ENCODE measurements at places on chromosomes 6 and 20.

DNA sequence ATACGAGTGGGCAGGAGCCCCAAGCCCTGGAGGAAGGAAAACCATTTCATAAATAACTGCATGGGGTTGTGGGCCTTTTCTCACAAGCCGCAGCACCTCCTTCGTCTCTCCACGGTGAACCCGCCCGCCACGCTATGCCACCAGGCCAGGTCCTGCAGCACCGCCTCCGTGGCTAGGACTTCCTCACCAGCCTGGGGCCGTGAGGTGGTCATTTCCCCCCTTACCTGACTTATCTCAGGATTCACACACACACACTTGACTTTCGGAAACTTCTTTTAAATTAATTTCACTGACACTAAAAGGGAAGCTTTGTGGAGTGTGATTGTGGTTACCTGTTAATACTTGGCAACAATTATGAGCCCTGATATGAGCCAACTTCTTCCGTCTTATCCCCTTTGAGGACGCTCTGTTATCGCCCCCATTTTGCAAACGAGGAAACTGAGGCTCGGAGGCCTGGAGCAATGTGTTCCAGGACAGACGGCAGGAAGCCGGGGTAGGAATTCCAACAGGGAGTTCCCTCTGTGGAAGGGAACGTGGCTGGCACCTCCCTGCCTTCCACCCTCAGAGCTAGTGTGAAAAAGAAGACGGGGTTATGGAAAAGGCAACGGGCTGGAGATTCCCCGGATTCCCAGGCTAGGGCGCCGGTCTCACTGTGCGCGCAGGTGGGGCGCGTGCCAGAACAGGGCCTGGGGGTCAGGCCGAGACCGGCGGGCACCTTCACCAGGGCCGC is 817 bp upstream of the SLCO4A1 start:
- no peak for DNase-seq

DNA sequence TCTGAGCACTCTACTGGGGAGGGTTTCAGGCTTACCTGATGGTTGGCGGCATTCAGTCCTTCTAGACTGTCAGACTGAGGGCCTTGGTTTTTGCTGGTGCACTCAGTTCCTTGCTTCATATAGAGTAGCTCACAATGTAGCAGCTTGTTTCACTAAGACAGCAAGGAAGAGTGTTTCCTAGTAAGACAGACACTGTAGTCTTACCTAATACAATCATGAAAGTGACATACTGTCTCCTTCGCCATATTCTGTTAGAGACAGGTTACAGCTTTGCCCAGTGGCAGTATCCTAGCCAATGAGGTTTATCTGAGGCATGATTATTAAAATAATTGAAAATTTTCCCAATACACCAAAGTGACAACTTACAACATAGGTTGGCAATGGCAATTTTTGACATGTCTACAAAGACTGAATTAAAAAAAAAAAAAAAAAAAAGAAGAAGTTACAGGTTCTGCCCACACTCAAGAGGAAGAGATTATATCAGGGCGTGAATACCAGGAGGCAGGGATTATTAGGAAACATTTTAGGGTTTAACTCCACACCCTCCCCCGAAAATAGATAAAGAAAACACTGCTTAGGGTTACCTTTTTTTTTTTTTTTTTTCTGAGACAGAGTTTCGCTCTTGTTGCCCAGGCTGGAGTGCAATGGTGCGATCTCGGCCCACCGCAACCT is 66.8 kb downstream of the SCAND1 start:
- DNase-seq = no peak

DNA sequence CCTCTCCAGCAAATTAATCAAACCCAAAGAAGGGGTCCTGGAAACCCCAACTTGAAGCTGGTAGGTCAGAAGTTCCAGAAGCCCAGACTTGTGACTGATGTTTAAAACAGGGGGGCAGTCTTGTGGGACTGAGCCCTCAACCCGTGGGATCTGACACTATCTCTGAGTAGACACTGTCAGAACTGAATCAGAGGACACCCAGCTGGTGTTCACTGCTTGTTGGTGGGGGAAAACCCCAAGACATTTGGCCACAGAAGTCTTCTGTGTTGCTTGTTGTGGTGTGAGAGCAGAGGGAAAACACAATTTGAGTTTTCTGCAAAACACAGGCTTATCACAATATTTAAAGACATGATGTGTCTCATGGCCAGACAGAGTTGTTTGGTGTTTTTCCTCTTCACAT is 29.9 kb downstream of the KIF13A start:
- no peak for DNase-seq

GRCh38 chr6:141677598-141678211 is 455.0 kb upstream of the GJE1 start:
- no peak for DNase-seq

- DNase-seq = no peak
Measured at GRCh38 chr20:35192118-35192872, 20.4 kb downstream of the PROCR start.

DNA sequence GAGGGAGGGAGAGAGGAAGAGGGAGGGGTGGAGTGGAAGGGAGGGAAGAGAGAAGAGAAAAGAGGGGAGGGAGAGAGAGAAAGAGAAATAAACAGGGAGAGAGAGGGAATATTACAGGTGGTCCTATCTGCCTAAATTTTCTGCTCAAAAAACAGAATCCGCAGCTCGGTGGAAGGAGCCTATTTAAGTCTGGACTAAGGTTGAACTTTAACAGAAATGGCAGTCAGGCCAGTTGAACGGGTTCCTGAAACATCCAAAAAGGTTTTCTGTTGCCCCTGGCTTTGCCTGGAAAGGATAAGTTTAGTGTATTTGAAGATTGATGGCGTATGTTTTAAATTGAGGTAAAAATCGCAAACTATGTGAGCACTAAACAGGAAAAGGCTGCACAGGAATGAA is 2.2 kb downstream of the TFAP2B start:
- DNase-seq = no peak

DNA sequence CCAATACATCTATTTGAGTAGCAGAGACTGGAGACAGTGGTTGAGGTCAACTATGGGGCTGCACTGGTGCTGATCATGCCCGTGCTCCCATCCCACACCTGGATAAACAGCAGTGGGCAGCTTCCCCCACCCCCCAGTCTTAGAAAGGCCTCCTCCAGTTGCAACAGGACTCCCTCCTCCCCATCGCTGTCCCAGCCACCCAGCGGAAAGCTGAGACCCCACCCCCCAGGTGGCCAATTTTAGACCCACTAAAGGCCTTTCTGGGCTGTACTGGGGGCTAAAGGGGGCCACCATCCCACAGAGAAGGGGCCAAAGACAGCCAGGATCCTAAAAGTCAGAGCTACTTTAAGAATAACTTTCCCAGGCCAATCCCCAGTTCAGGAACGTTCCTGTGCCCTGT is 1.2 kb upstream of the SSTR4 start:
- no peak for DNase-seq

- no peak for DNase-seq
Measured at GRCh38 chr6:129646642-129647041, 63.3 kb downstream of the ARHGAP18 start.

DNA sequence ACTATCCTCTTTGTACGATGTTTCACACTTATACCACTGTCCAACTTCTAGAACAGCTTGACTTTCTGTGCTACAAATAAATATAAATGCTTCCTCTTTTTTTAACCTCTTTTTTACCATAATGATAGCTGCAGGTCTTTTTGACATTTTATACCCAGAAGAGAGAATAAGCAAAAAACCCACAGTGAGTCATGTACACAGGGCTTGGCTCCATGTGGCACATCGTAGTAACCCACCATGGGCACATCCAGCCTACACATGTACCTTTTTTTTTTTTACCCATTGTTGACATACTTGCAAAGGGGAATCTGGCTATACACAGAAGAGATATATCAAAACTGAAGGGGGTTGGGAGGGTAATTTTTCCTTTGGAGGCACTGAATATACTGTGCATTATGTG is 59.5 kb upstream of the RSPO3 start:
- no peak for DNase-seq

GRCh38 chr20:22807045-22807444 is 222.7 kb upstream of the FOXA2 start:
- DNase-seq = no peak

DNA sequence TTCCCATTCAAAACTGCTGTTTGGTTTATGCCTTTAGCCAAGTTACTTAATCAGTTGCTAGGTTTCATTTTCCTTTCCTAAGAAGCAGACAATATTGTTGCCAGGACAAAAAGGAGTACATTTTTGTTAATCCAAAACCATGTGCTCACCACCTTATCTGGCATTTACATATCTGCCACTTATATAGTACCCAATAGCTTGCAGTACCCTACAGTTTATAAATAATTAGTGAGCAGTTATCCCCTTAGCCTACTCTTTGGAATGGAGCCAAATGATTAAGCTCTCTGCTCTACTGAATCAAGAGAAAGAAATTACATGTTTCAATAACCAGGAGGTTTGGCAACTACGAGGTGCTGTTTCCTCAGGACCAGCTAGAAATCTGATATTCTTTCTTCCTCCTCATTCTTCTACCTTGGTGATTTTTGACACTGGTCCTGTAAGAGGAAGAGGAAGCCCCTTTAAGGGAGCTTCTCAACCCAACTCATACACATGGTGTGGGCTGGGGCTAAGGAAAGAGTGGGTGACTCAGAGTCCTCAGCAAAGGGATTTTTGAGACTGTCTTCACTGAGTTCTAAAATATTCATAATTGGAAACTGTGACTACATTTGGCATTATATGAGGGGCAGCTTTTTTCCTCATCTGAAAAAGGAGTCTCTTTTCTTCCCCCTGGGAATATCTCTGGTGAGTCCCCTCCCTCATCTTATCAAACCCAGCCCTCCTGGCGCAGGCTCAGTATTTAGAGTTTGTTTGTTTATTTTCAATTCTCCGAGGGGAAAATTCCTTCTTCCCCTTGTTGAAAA is 1.5 kb downstream of the ZNFX1 start:
- peak; percentile 25 for DNase-seq

- DNase-seq = no peak
Measured at GRCh38 chr6:111921103-111921502, 47.9 kb upstream of the FYN start.

DNA sequence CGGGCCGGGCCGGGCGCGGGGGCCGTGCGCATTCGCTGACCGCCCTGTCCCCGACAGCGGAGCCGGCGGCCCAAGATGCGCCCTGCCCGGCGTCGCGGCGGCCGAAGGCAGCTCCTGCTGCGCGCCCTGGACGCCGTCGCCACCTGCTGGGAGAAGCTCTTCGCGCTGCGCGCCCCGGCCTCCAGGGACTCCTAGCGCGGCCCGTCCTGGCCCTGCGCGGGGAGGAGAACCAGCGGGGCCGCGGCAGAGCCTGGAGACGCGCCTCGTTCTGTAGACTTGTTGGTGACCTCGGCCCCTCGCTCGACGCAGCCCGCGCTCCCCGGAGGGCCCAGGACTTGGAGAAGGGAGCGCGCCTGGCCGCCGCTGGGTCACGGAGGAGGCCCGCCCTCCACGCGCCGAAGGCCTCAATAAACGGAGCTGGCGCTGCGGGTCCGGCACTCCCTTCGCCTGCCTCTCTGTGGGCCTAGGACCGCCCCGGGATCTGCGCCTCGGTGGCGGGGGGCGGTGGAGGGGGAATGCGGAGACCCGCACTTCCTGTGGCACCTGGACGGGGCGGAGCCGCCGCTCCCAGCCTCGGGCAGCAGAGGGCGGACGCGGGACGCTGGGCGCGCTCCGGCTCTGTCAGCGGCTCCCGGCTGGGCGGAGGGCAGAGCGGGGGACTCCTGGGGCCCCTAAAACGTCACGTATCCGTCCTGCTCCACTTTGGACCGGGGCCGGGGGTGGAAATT is 2.7 kb downstream of the C20orf204 start:
- DNase-seq = peak; percentile 68

DNA sequence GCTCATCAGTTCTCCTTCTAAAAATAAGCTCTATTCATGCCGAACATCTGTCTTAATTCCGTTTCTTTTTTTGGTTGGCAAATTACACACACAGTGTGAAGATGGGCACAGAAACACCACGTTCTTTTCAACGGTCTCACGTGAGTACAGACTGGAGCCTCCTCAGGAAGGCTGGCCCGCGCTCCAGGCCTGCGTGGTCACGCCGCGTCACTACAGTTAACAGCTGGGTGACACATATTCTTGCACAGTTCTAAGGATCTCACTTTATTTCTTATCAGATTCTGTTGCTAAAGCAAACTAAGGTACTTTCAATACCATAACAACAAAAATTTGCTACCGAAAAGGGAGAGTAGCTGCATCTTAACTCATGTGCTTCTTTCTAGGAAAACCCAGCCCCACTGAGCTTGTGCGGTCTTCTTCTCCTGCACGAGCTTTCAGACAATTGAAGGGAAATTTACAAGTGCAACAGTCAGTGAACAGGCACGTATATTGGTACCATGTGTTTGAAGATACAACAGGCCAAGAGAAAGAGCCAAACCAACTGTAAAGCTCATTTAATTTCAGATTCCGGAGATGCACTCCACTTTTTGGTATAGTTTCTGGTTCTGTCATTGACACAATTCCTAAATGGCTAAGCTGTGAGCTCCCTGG is 55.6 kb upstream of the MPC1 start:
- DNase-seq = no peak

DNA sequence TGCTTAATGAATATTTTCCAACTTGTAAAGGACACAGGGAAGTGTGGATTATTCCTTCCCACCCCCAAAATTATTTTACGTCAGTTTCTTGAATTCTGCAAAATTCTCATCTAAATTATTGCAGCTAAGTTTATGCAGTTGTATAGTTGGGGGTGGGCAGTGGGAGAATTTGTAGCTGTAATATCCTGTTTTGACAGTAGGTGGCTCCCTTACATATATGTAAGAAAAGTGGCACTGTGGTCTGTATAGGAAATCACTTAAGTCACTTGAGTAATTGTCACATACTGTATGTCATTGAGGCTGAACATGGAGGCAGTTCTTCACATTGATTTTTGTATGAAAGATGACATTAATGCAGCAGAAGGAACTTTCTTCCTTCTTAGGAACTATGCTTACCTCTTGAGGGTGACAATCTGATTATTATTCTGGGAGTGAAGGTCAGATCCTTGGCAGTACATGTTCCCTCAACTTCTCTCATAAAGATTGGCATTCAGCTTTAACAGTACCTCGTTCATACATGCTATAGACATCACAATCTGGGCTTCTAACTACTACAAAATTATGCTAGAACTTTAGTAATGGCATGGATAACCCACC is 14.6 kb upstream of the CFAP206 start:
- DNase-seq = no peak

DNA sequence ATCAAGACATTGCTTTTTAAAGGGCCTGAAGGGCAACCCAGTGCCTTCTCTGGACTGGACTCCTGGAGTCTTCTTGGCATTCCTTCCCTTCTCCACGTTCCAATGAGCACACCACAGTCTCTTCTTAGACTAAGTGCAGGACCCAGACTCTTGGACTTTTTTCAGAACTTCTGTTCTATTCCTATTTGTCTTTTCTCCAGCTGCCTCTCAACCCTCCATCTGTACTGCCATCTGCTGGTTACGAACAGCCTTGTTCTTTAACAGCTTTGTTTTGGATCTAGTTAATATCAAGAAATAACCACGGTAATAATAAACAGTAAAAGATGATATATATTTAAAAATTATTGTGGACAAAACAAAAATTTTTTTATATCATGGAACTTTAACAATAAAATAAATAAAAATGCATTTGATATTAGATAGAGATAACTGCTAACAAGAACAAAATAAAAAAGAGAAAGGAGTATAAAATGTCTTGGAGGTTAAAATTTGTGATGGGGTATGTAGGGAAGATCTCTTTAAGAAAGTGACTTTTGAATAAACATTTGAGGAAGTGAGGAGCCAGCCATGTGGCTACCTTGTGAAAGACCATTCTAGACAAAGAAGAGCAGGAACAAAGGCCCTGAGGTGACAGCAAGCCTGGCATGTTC is 105.1 kb upstream of the HCRTR2 start:
- no peak for DNase-seq

GRCh38 chr6:6781873-6782227 is 193.3 kb downstream of the LY86 start:
- no peak for DNase-seq

GRCh38 chr6:132286298-132287019 is 114.8 kb downstream of the MOXD1 start:
- DNase-seq = no peak

GRCh38 chr6:18990059-18990978 is 603.2 kb downstream of the RNF144B start:
- DNase-seq = no peak
